Right ventricle myocardium inferior (tissue), 1 donor: ENCODE measurements at places on chromosomes 12 and 14. TPM values are rescaled to one million over a fixed set of nuclear protein-coding genes. Genes with fewer than 3 reads are reported as not detected.

DNA sequence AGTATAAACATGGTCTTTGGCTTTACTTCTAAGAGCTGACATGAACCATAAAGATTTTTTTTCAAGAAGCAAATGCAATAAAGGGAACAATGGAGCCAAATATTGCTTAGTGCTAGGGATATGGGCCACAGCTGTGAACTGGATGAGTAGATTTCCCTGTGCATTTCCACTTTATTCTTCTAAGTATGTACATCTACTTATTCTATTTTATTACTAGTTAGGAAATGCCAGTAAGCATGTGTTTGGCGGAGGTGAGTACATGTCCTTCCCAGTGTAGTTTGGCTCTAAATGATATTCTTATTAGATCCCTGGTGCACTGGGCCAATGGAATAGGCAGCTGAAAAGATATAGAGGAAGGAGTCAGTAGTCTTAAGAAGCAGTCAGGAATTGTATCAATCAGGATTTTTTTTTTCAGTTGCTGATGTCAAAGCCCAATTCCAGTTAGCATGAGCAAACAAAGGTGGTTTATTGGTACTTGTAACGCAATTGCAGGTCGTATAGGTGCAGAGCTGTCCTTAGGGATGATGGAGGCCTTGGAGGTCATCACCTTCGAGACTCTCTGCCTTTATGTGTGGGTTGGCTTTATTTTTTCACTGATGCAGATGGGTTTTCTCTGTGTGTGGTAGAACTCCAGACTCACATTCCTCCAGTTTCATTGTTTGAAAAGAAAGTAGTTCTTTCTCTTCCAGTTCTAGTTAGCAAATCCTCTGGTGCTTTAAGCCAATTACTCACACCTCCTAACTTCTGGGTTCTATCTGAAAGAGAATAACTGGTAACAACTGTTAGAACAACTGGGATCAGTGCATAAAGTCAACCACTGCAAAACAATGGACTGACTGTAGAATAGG lies 139.0 kb upstream of the LRIG3 start:
- DNase-seq: no peak

DNA sequence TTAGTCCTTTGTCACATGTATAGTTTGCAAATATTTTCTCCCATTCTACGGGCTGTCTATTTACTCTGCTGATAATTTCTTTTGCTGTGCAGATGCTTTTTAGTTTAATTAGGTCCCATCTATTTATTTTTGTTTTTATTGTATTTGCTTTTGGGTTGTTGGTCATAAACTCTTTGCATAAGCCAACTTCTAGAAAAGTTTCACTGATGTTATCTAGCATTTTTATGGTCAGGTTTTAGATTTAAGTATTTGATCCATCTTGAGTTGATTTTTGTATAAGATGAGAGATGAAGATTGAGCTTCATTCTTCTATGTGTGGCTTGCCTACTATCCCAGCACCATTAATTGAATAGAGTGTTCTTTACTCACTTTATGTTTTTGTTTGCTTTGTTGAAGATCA lies 1008.4 kb upstream of the ATXN7L3B start:
- no peak for DNase-seq

GRCh38 chr12:6548556-6548955 lies 7.3 kb downstream of the IFFO1 start:
- no peak for DNase-seq

- DNase-seq: no peak
Measured at GRCh38 chr12:131118371-131118770, 164.7 kb downstream of the ADGRD1 start.

- DNase-seq: no peak
Measured at GRCh38 chr12:56932867-56933266, 1.3 kb downstream of the SDR9C7 start.

DNA sequence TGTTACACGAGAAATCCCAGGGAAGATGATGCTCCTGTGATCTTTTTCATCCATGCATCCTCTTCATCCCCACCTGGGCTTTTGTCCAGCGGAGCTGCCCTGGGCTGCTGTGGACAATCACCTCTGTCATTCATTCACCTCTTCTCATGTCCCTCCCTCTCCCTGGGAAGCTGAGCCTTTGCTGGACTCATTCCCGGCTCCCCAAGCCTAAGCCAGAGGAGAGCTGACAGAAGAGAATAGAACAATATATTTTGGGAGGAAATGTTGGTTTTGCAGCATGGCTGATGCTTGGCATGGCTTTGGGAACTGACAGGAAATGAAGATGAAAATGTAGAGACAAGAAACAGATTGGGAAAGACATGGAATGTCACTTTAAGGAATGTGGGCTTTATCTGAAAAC lies 177.4 kb downstream of the DICER1 start:
- no peak for DNase-seq

- no peak for DNase-seq
Measured at GRCh38 chr12:58301730-58302122, 360.4 kb downstream of the ATP23 start.

- no peak for DNase-seq
Measured at GRCh38 chr14:57578801-57579200, 85.1 kb upstream of the CCDC198 start.

DNA sequence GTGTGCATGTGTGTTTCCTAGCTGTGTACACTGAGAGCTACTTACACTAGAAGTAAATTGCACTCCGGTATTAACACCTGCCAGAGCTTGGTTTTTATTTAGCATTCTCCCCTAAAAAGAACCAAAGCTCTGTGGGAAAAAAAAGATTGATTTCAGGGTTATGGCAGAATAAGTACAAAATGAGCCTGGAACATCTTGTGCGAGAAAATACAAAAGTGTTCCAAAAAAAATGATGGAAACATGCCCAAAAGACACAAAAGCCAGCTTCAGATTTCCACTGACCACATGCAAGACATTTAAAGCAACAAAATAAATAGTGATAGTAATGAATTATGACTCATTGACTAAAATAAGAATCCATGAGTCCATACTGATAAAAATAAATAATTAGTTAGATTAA lies 188.3 kb downstream of the GXYLT1 start:
- no peak for DNase-seq

GRCh38 chr12:111367661-111368221 lies 1.2 kb downstream of the PHETA1 start:
- DNase-seq: no peak

DNA sequence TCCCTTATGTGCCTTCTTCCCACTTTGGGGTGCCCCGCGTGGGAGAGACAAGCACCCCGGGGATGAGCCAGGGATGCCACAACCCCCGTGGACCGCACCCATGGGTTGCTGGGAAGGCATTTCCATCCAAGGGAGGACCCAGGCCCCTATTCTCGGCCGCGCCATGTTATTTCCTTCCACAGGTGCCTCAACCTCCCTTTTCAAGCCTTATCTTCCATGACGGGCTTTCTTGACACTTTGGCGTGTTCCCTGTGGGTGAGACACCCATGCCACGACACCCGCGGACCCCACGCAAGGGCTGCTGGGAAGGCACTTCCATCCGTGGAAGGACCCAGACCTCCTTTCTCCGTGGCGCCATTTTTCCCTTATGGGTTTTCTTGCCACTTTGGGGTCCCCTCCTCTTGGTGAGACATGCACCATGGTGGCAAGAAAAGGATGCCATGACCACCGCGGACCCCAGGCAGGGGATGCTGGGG lies 269.2 kb downstream of the ALG10 start:
- no peak for DNase-seq

GRCh38 chr12:70400124-70400523 lies 34.0 kb downstream of the KCNMB4 start:
- no peak for DNase-seq

GRCh38 chr12:80712866-80713265 lies 3.8 kb upstream of the MYF5 start:
- no peak for DNase-seq

GRCh38 chr12:101086490-101087135 lies 123.4 kb downstream of the SLC5A8 start:
- DNase-seq: no peak

- DNase-seq: no peak
Measured at GRCh38 chr12:127328867-127329266, 938.1 kb upstream of the TMEM132C start.

GRCh38 chr12:25592725-25593495 lies 39.8 kb upstream of the LMNTD1 start:
- DNase-seq: no peak

DNA sequence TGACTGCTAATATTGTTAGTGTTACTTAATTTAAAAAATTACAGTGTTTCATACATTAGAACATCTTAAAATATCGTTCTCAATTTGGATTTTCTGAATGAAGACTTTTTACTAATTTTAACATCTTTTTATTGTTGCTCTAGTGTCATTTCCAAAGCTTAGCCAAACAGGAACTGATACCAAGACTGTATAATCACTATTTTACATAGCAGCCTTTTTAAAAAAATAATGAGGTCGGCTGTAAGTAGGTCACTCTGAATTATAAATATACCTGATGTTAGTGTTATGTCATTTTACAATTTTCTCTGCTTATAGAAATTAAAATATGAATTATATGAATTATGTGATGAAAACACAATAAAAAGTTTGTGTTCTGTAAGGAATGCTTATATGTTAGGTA lies 321.5 kb downstream of the TMEM117 start:
- DNase-seq: no peak

DNA sequence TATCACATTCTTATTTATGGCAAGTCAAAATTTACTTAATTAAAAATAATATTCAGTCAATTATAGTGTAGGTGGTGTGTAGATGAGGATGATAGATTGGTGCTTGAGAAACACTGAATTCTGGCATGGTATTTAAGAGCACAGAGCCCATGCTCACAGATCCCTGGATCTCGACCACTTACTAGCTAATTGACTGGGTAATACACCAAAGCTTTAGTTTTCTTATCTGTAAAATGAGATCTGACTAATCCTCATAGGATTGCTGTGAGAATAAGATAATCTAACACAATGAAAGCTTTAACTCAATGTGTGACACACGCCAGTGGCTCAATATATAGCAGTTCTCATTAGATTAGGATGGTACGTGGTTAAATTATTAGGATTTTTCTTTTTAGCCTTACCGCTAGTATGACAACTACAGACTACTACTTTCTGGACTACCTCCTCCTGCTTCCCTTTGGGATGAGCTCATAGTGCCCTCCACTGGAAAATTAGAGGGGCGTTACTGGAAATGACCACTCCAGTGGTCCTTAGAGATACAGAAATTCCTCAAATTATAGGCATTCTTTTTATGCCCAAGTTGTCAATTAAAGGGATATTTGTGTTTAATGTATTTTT lies 482.8 kb upstream of the TBX3 start:
- DNase-seq: no peak

GRCh38 chr12:28603239-28603638 lies 413.0 kb downstream of the CCDC91 start:
- no peak for DNase-seq

DNA sequence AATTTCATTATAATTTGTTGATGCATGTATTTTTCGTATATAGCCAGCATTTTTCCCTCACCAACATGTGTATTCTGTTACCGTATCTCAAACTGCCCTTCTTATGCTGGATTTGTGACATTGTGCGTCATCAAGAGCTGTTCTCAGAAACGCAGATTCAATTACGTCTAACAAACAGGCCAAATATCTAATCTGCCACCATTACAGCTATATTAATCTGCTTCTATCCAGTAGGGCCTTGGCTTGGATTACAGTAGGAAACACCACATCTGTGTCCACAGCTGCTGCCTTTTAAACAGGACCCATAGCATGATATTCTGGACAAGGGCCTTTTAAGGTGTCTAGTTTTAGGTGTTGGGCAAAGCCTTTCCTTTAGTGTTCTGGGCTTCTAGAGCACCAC lies 140.6 kb downstream of the PDE3A start:
- DNase-seq: no peak

- no peak for DNase-seq
Measured at GRCh38 chr12:124175704-124176103, 119.2 kb upstream of the RFLNA start.

DNA sequence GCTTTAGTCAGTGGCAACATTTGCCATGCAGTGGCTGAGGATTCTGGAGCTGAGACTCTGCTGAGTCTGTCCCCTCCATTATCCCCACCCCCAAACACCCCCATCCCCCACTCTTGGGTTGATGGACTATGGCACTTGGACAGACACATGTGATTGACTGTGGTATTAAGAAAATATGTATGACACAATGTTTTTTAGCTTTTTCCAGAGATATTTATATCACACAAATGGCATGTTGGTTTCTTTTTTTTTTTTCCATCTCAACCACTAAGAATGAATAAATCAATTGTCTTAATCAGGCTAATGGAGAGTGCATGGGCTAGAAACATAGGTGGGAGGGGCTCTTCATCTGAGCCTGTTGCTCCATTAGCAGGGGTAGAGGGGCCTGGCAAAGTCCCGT lies 30.7 kb upstream of the MAP1LC3B2 start:
- DNase-seq: no peak

- DNase-seq: no peak
Measured at GRCh38 chr12:29547151-29547632, 49.7 kb upstream of the OVCH1 start.

- DNase-seq: no peak
Measured at GRCh38 chr14:65282896-65283253, 129.7 kb upstream of the FUT8 start.

GRCh38 chr12:6330192-6330591 lies 11.7 kb downstream of the TNFRSF1A start:
- DNase-seq: peak; percentile 68

- no peak for DNase-seq
Measured at GRCh38 chr14:25394791-25395391, 344.9 kb upstream of the STXBP6 start.

Gene CFAP251
- 1.3 TPM for total RNA-seq

Gene ANKS1B
- 2.3 TPM for total RNA-seq

Gene NFATC4
- 28.4 TPM for total RNA-seq

Gene SRRM4
- 0.43 TPM for total RNA-seq

Gene SLC38A4
- total RNA-seq: 2.8 TPM

Gene OSGEP
- 18.8 TPM for total RNA-seq

Gene PTPN6
- total RNA-seq: 9.1 TPM

Gene KRT80
- not detected for total RNA-seq

Gene HOXC5
- not detected for total RNA-seq

Gene LMNTD1
- total RNA-seq: not detected

Gene PRB2
- not detected for total RNA-seq

Gene PLEKHG7
- not detected for total RNA-seq
